ENCODE measurements at places on chromosomes 5 and 9.

- peak; percentile 64 for DNase-seq
These were observed 273.9 kb downstream of the NPR3 start for GRCh38 chr5:32984851-32985610.

DNA sequence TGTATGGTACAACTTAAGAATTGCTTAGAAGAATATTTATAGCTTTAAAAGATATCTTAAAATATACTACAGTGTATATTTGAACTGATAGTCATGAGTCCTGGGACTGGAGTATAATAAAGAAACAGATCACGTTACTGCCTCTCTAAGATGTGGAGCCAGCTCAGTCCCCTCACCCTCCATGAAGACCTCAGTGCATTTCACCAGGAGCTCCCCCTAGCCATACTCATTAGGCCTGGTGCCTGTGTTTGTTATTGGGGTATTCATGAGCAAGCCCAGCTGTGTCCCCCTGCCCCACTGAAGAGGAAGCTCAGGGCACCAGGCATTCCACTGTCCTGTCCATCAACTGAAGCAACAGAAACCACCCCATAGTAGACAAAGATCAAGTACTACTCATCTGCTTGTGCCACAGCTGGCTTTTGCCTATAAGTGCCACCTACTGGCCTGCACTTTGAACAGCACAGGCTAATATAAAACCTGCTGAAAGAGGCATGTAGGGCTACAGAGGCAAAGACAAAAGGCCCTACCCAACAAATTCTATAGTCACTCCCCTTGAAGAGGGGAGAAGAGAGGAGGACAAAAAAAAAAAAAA lies 850.2 kb upstream of the NUDT12 start:
- DNase-seq, result peak; percentile 17

DNA sequence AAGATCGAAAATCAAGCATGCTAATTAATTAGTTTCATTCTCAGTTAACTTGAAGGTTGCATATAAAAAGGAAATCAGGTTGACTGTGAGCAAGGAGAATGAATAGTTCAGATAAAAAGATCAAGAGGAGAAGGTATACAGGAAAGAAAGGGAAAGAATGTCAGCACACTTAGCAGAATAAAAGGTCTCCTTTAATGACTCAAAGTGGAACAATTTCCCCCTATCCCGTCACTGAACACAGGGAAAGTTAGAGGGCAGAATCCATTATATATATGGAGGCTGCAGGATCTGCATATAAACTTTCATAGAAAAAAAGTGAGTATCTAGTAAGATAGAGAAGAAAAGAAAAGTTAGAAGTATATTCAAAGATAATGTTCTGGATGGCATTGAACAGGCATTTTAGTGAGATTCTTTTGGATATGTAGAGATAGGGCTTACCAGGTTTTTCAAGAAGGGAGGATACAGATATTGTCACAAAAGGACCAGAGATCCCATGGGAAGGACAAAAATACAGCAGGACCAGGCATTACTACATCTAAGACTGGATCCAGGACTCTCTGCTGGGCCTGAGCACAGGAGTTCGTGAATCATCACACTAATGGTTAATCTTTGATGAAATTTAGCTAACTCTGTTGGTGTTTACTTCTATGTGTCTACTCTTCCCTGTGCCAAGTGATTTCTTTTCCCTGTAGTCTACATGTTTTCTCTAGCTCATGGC lies 988.2 kb upstream of the ARRDC3 start:
- no peak for DNase-seq

DNA sequence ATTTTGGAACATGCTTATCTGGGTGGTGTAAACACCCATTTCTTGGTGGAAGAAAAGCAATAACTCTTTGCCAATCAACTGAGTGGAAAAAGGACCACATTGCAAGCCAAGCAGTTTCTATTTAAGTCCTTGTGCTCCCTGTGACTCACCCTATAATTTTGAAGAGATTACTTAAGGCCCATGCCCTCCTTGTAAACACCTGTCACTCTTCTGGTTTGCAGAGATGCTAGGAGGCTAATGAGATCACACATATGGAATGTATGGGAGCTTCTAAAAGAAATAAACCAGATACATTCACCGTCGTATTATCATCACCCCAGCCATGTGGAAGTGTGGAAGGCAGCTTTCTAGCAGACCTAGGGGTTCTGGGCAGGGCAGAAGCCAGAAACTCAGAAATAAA lies 337.1 kb downstream of the GADD45G start:
- DNase-seq, result peak; percentile 93

DNA sequence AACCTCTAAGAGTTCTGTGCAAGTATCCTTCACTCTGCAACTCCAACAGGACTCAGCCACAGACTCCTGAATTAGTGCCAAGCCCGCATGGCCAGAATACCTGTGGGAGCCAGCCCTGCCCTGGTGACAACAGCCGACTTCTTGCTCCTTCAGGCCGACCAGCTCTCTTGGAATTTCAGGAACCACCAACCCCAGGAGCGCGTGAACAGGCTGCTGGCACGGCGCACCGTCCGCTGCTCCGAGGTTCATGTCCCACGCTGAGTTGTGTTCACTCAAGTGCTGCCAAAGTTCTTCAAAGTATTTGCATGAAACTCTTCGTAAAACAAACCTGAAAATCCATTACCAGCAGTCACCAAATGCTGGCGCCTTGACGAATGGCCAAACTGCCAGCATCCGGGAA lies 232.8 kb downstream of the NR2F1-AS1 start:
- no peak for DNase-seq

DNA sequence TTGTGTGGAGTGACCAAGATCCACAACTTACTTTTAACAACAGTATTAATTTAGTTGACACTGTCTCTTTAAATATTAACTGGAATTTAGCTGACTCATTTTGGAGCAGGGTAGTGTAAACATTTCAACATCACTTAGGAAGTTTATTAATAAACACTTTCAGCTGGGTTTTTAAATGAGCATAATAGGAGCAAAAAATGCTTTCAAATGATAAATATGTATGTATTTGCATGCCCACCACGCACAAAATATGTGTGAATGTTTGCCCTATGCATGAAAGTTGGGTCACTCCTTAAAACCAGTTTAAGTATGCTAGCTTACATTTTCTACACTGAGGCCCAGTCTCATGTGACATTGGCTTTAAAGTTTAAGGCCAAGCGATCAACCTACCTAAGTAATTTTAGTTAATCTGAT lies 2.9 kb downstream of the ZFAND5 start:
- peak; percentile 53 for DNase-seq

GRCh38 chr5:23996525-23996924 lies 489.1 kb downstream of the PRDM9 start:
- no peak for DNase-seq

- no peak for DNase-seq
These were observed 60.6 kb downstream of the RASEF start for GRCh38 chr9:83002329-83002728.

GRCh38 chr5:175657593-175658271 lies at the start of gene HRH2:
Gene HRH2 (plus strand): TSS chr5:175658071. CDS start chr5:175683234, 25,163 bp downstream.
- no peak for DNase-seq

GRCh38 chr9:136687721-136688223 lies 515 bp upstream of the AGPAT2 start:
- no peak for DNase-seq

DNA sequence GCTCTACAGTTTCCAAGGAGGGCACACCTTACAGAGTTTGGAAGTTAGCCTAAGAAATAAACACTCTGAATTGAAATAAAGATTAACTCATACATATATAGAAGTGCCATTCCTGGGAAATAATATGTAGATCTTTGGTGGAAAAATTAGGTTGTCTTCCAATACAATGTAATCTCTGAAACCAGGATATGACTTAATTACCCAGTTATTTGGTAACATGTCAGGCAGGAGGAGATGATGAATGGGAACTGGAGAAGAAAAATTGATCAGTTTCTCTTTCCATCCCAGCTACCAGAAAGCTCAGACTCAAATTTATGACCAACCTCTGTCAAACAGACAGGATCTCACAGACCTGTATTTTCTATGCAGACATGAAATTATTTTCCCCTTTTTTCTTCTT lies 215.2 kb upstream of the SNX2 start:
- no peak for DNase-seq

DNA sequence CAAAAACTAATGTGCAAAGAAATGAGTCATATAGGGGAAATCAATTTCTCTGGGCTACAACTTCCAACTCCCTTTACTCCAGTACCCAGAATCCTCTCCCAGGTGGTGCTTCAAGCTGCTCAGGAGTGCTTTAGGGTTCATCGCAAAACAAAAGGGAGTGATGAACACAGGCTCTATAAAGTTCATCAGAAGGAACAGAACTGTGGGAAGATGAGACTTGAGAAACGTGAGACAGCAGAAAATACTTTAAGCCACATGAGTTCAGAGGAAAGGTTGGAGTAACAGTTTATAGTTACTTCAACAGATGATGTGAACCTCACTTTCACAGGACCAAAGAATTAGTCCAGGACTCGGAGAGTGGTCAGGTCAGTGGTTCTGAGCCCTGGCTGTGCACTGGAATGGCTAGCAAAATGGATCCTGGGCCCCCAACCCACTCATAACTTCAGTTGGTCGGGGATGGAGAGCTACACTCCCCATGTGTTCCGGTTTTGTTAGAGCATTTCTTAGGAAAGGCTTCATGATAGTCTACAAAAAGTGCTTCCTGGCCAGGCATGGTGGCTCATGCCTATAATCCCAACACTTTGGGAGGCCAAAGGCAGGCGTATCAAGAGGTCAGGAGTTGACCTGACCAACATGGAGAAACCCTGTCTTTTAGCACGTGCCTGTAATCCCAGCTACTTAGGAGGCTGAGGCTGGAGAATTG lies 4.3 kb downstream of the RPL12 start:
- DNase-seq, result no peak

GRCh38 chr5:17090839-17091238 lies 126.6 kb upstream of the BASP1 start:
- no peak for DNase-seq

DNA sequence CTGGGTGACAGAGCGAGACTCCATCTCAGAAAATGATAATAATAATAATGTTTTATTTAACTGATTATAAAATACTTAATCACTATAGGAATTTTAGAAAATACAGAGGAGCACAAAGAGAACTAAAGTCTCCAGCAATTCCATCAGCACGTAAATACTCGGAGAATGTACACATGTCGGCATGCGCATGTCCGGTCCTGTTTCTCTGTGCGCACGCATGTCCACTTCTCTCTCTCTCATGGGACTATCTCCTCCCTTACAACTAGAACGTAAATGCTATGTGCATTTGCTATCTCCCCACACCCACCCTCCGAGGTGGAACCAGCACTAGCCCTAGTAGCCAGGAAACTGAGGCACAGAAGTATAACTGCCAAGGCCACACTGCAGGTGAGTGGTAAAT lies 19.0 kb downstream of the CCNJL start:
- no peak for DNase-seq

GRCh38 chr5:133596049-133596448 lies 16.3 kb downstream of the FSTL4 start:
- DNase-seq, result no peak

- DNase-seq, result no peak
These were observed 19.3 kb downstream of the ISOC1 start for GRCh38 chr5:129113867-129114266.

- peak; percentile 35 for DNase-seq
These were observed 18.3 kb upstream of the CAMSAP1 start for GRCh38 chr9:135925496-135926133.

GRCh38 chr5:111432883-111433536 lies 79.3 kb downstream of the STARD4 start:
- peak; percentile 46 for DNase-seq

DNA sequence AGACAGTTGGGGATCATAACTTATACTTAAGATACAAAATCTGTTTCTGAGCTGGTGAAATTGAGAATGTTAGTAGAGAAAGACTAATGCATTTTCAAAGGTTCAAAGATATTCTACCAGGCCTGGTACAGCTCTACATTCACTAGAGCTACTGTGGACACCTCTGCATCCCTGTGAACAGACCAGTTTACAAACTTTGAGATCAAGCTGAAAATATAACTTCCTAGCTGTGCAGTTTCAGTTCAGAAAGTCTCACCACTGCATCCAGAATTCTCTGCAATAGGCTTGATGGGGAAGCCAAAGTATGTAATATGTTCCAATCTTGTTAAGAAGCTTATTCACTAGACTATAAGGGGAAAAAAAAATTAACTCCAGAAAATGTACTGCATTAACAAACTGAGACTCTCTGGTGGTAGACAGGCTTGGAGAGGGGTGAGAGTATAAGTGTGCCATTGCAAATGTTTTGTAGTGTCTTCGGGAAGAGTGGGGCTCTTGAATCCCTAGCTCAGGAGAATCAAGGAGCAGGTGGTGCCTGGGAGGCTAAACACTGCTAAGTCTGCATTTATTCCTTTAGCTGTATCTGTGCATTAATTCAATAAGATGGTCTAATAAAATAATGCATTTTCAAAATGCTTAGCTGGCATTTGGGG lies 671.9 kb downstream of the NR2F1-AS1 start:
- no peak for DNase-seq

GRCh38 chr5:126450346-126450745 lies 27.1 kb downstream of the GRAMD2B start:
- DNase-seq, result no peak

DNA sequence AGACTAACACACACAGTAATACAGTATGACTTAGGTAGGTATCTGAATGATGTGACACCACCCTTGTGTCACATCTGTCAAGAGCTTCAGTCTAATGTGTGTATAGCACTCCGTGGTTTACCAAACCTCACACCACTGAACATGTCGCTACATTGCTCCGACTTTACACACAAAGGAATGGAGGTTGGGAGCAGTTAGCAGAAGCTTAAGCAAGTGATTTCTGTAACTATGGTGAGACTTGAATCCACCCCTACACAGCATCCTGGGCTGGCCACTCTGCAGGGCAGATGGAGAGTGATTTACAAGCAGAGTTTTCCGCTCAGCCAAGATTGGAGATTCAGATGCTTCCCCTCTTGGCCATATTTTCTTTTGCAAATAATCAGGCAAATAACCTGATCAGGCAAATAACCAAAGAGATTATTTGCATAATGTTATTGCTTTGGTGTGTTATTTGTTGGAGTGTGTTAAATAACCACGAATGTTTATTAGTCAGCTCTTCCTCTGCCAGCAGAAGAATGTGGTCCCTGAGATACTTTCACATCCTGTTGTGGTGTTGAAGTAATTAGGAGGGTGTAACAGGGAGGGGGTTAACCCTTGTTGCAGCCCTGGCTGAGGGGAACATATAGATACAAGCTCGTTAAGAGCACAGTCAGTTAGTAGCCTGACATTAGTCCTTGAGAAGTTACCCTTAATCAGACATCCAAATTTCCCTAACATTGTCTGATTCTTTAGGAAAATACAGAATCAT lies 92.8 kb downstream of the SNX18 start:
- no peak for DNase-seq

GRCh38 chr5:77272206-77272605 lies 61.7 kb downstream of the PDE8B start:
- DNase-seq, result no peak

DNA sequence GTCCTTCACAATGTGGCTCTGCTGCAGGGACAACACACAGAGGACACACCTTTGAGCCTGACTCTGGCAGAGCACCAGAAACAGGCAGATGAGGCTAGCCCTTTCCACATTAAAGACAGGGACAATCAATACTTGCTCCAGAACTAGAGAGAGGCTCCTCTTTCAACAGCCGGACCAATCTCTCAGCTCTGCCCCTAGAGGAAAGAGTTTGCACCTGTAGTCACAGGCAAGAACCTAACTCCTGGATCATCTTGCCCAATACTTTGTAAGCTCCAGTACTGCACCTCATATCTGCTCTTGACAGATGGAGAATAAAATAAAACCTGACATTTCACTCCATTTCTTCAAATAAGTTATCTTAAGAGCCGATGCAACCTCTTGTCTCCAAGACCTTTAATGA lies 52.1 kb downstream of the EPB41L4A start:
- DNase-seq, result no peak

- DNase-seq, result no peak
These were observed 429.4 kb downstream of the PIK3R1 start for GRCh38 chr5:68644971-68645370.

- DNase-seq, result no peak
These were observed 4.3 kb upstream of the AFAP1L1 start for GRCh38 chr5:149267241-149267973.
